ENCODE measurements at places on chromosomes 3 and 15. TPM values are rescaled to one million over a fixed set of nuclear protein-coding genes. Genes with fewer than 3 reads are reported as not detected.

The PPP4R2 gene
- polyA plus RNA-seq = 92.1 TPM

The NECTIN3 gene
- 40.1 TPM for polyA plus RNA-seq

The DNAJA4 gene
- polyA plus RNA-seq = 23.4 TPM

The TJP1 gene
- polyA plus RNA-seq = 155 TPM

The UTS2B gene
- polyA plus RNA-seq = 0.65 TPM

The CCR1 gene
- 2.5 TPM for polyA plus RNA-seq

The GCNT3 gene
- 0.92 TPM for polyA plus RNA-seq

The PLA2G4D gene
- 0.08 TPM for polyA plus RNA-seq

The MYZAP gene
- polyA plus RNA-seq = 5.7 TPM

The PATL2 gene
- 2.2 TPM for polyA plus RNA-seq

The IGSF10 gene
- polyA plus RNA-seq = 3.6 TPM

DNA sequence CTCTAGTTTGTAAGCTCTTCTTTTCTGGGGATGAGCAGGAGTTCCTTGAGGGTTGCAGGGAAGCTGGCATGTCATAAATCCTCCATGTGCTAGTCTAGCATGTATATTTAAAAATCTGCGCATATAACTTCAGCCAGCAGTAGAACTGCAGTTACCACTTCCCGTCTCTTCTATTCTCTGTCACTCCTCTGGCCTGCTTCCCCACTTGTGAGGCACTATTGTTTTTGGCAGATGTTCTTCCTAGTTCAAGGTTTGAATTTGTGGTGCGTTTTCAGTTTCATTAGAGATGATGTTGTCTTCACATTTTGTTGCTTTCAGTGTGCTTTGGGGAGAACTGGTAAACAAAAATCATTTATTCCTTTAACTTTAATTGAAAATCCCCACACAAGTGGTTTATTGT lies 169.1 kb upstream of the ZPLD1 start:
- DNase-seq = no peak

GRCh38 chr3:197680955-197681521 lies 55.7 kb downstream of the RUBCN start:
- no peak for DNase-seq

GRCh38 chr3:179671747-179672242 lies 19.0 kb downstream of the USP13 start:
- DNase-seq = no peak

GRCh38 chr15:25208735-25209134 lies 230.1 kb downstream of the UBE3A start:
- no peak for DNase-seq

- DNase-seq = no peak
Observed at GRCh38 chr15:28110481-28110881, 11.4 kb upstream of the OCA2 start.

GRCh38 chr15:77547801-77548588 lies 84.7 kb downstream of the LINGO1 start:
- DNase-seq = no peak

DNA sequence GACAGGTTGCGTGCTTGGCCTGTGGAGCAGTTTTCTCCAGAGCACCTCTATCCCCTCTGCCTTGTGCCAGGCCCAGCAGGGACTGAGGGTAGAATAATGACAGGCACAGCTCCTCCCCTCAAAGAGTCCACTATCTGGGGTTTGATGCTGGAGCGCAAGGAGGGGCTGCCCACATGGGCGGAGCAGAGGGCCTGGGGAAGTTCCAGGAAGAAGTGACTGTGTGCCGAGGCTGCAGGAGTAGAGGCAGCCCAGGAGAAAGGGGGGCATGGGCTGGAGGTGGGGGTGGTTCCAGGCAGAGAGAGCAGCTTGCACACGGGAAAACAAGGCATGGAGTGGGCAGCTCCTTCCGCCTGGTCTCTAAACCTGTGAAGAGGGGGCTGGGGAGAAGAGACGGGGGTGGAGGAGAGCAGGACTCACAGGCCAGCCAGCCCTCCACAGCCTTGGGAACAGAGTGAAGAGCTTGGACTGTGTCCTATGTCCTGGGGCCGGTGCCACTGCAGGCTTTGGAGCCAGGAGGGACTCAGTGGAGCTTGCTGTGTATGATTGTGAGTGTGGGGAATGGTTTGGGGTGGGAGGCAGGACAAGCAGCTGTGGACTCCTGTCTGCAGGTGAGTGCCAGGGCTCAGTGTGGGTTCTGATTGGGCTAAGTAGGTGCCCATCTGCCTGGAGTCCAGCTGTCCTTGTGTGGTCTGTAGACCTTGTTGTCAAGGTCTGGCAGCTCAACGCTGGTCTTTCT lies 48.1 kb downstream of the APBA2 start:
- no peak for DNase-seq

GRCh38 chr3:184255291-184256039 lies 5.9 kb downstream of the CAMK2N2 start:
- DNase-seq = no peak

- no peak for DNase-seq
Observed at GRCh38 chr3:128518587-128519490, 25.8 kb upstream of the GATA2 start.

DNA sequence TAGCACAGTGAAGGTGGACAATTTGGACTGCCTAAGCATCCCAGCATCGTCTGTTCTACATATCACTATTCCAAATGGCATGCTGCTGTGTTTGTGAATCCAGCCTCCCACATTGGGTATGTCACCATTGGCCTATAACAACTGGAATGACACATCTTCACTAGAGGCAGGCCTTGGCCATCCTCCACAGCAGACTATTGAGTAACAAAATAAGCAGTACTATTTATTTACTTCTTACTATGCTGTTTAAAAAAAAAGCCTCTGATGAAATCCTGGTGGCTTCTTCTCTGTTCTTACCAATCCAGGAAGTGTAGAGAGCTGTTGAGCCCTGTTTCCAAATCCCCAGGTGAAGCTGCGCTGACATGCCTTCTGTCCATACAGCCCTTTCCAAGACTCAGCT lies 30.6 kb upstream of the CERS3 start:
- no peak for DNase-seq

DNA sequence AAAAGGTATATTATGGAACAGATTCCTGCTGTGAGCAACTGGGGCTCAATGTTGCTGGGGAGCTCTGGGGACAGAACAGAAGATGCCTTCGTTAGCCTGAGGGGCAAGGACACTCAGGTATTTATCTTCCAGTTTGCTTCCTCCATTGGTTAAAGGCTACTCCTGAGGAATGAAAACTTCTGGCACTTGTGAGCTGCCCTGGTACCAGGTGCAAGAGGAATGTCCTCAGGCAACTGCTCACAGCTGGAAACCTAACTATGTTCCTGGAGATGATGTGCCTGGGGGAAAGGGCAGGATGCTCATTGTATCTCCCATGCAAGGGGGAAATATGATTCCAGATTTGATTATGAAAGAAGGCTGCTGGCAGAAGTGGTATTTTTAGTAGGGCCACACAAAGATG lies 54.0 kb upstream of the BBX start:
- DNase-seq = no peak
